Hepatic stellate cell (primary cell): ENCODE measurements at places on chromosomes 5 and 9.

DNA sequence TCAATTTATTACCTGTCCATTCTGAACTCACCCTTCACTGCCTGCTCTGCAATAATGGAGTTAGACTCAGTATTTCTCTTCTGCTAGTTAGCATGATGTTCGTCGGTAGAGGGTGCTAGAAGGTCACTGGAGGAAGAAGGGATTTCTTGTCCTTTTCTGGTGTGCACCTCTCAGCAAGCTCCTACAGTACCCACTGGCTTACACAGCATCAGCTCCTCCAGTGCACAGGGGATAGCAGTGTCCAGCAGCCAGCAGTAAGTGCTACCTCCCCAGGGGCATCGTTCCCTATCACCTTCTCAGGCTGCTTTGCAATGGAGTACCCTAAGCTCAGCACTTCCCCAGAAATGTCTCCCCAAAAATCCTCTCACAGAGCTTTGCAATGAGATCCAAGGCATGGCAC, 45.9 kb upstream of the APC start:
- no peak for DNase-seq

GRCh38 chr5:172281346-172281745, 2.2 kb downstream of the UBTD2 start:
- DNase-seq: no peak

- no peak for DNase-seq
These were observed 35.2 kb upstream of the CDC42SE2 start for GRCh38 chr5:131228646-131229045.

GRCh38 chr9:96383165-96383942, at the start of gene SLC35D2:
TSS of gene SLC35D2 (minus strand) at chr9:96383711. CDS start at chr9:96383634, 77 bp downstream.
- DNase-seq: peak; percentile 75

DNA sequence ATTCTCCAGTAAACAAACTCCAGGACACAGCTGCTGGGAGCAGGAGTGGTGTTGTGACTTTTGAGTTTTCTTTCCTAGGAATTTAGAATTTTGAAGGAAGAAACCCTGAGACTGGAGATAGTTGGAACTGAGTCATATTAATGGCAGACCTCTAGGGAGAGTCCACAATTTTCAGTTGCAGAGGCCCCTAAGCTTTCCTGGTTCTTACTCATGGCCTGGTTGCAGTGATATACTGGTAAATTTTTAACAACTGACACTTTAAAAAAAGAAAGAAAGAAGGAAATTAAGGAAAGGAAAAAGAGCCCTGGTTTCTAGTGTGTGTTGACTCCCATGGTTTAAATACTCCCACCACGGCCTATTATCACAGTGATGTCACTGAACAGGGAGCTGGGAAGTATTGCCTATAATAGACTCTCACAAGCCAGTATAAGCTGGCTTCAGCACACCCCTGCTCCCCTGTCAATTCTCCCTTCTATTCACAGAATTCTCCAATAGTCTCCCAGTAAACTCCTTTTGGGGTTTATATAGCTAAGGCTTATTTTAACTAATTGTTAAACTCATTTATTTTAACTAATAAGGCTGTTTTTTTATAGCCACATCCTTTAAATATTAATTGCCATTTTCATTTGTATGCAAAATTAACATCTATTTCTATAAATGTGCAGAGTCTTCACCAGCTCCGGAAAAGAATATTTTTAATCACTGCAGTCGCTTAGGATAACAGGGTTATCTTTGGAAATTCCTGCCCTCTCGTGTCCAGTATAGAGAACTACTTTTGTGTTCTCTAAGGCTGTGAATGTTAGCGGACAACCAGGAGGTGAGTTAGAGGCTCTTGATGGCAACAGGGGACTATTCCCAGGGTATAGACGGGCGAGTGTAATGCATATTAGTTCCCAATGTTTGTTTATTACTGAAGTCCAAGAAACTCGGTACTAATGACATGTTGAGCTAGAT, 59.7 kb downstream of the GGTA1 start:
- peak; percentile 41 for DNase-seq

DNA sequence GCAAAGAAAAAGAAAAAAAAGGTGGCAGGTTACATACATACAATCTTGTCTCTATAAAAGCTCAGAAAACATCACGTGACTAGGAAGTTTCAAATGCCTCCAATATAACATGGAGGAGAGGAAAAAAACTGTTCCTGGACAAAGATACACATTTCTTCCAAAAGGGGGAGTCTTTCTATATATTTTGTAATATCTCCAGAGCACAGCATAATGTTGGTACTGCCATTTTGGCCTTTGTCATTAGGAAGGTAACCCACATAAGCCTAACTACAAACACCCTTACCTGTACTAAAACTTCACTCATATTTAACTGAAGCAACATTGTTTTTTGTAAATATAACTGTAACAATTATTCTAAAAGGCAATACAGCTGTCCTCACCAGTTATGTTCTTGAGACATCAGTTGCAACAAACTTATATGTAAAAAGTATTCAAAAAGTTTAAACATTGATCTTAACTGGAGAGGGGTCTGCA, 1.2 kb upstream of the BTF3 start:
- peak; percentile 41 for DNase-seq

GRCh38 chr5:136014049-136015002, 14.5 kb upstream of the TGFBI start:
- no peak for DNase-seq

DNA sequence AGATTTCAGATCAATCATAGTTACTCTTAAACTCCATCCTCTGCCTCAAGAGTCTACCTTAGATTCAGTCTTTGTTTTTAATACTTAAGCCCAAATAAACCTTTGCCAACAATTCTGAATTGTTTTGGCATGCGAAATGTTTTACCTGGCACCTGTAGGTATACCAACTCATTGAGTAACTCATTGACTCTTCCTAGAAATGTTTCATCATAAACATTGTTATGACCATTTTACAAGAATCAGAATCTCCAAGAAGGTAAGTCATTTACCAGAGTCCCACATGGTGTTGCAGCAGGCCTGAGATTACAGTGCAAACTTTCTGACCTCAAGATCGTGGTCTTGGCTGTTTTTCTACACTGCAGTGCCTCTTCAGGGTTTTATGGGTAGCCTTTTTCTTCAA, 750.4 kb downstream of the BRINP1 start:
- DNase-seq: no peak

GRCh38 chr5:116788851-116789403, 214.3 kb upstream of the SEMA6A start:
- DNase-seq: no peak

GRCh38 chr5:133155326-133155969, 103.6 kb downstream of the HSPA4 start:
- DNase-seq: no peak

GRCh38 chr9:4982721-4983482, 2.2 kb upstream of the JAK2 start:
- DNase-seq: no peak

GRCh38 chr9:72592502-72593403, 71.3 kb downstream of the TMC1 start:
- DNase-seq: peak; percentile 36

DNA sequence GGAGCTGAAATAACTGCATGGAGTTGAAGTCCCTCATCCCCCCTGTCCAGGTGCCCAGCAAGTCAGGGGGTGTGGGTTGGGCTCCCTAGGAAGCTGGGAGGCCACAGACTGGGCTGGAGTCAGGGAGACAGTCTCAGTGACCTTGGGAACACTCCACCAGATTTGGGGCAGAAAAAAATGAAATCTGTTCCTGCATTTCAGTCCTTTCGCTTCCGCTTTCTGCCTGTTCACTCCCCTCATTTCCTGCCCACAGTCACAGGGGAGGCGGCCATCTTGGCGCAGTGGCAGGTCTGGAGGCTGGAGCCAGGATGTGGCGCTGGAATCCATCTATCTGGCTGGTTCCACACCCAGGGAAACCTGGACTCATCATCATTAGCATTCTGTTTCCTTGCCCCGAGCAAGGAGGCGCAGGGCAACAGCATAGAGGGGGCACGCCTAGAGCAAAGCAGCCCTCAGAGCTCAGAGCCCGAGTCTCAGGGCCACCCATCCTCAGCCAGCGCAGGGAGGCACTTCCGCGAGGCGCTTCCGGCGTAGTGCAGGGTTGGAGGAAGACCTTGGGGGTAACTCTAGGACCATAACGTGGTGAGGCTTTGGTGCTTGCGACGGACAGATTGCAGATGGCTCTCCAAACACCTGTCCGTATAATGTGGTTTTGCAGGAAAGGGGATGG, 86.2 kb upstream of the HSPA9 start:
- no peak for DNase-seq

- peak; percentile 42 for DNase-seq
These were observed 55.8 kb downstream of the ENTREP1 start for GRCh38 chr9:69380811-69381210.

DNA sequence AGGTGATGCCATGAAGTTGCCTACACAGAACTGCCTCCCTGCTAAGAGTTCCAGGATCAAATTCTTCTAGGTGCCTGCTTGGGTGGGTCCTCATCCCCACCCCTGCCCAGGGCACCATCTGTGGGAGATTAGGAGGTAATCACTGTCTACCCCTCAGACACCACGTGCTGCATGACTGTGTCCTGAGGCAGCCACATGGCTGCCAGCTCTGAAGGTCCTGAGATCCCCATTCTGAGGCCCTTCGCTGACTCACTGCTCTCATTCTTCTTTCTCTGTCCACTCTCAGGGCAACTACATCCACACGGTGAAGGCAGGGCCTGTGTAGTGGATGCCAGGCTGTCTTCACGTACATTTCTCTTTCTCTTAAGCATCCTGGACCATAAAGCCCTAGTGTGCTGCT, 222.9 kb upstream of the ANKRD55 start:
- peak; percentile 27 for DNase-seq

- no peak for DNase-seq
These were observed 226.4 kb downstream of the GNA14 start for GRCh38 chr9:77421506-77422265.

DNA sequence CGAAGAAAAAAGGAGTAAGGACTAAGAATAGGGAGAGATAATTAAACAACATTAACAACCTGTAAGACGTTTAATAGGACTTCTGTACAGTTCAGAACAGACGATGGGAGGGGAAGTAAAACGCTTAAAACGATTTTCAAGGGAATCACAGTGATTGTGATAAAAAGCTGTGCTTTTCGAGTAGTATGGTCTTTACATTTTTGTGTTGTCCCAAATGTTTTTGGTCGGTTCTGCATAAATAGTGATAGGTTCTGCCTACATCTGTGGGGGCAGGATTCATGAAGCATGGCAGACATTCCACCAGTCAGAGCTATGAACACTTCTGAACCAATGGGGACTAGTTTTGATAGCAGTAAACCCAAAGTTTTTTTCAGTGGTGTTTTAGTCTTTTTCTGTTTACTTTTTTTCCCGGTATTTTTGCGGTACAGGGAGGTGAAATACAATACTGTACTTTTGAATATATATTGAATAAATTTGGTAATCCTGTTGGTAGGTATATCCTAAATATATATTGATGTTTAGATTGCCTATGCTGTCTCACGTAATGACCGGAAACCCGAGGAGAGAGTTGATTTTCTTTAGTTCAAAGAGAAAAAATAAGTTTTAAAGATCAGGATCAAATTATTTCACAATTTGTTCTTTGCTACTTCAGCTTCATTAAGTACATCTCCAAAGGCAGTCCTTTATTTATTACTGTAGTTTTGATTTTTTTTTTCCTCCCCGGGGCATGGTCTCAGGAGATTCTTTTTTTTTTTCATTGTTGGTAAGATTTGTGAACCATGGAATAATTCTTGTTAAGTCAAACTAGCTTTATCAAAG, 1.3 kb downstream of the ERBIN start:
- DNase-seq: peak; percentile 71

DNA sequence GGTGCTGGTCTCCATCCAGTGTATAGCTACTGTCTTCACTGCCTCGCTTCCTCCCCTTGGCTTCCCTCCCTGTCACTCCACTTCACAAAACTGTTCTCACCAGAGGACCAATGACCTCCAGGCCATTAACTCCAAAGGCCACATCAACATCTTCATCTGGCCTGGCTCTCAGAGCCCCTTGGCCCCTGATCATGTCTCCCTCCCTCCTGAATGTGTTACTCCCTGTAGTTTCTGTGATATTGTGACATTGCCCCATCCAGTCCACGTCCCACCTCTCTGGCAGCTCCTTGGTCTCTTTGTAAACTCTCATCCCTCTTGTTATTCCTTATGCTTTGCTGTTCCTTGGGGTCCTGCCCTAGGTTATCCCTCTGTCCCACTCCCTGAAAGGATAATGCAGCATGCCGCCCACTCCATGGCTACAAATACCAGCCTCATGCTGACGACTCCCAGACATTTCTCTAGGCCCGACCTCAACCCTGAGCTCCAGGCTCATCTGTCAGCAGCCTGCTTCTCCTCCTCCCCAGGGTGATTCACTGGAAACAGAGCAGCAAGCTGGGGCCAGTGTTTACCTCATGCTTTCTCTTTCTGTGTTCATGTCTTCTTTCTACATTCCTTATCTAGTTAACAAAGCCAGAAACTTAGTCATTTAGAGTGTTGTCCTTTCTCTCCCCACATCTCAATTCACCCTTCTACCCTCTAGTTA, 312.2 kb downstream of the SPOCK1 start:
- DNase-seq: peak; percentile 75

DNA sequence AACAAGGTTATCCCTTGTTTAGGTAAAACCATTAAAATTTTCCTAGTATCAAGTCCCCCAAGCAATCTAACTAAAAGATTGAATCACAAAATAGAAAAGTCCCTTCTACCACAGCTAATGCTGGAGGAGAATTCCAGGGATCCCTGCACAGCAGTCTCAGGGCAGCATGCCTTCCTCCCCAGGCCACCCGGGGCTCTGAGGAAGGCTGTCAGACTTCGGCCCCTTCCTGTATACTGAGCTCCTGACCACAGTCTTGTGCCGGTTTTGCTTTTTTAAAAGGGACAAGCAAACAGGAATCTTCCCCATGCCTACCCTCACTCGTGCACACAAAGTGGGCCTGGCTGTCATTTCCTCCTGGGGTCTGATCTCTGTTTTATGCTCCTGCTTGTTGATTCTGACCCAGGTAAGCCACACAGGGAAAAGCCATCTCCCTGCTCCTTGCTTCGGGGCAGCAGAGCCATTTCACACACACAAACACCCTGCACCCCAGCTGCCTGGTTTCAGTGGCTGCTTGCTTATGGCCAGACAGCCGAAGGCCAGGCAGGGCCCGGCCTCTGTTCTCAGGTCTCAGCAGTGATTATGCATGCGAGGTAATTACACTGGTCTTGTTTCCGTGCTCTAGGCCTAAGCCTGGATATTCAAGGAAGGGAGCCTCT, 211.9 kb downstream of the NXNL2 start:
- DNase-seq: no peak

DNA sequence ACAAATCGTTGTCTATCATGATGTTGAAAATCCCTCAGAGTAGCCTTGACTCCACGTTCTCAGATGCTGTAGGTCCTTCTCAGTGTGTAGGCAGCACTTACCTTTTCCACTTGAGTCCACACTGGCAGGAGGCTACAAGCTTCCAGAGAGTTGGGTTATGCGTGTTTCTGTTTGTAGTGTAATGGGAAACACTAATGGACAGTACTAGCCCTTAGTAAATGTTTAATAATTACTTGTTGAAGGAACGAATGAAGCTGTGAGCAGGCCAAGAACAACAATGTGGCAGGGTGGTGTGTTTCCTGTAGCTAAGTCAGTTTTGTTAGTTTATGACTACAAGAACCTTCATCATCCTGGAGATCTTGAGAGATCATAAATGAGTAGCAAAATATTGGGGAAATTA, 83.5 kb downstream of the ARHGAP26 start:
- no peak for DNase-seq

- no peak for DNase-seq
These were observed 30.7 kb downstream of the OR2V1 start for GRCh38 chr5:181100121-181100875.

GRCh38 chr9:32742296-32742695, 41.0 kb upstream of the TMEM215 start:
- no peak for DNase-seq
